ENCODE measurements at places on chromosomes 7 and 10. TPM values are rescaled to one million over a fixed set of nuclear protein-coding genes. Genes with fewer than 3 reads are reported as not detected.

DNA sequence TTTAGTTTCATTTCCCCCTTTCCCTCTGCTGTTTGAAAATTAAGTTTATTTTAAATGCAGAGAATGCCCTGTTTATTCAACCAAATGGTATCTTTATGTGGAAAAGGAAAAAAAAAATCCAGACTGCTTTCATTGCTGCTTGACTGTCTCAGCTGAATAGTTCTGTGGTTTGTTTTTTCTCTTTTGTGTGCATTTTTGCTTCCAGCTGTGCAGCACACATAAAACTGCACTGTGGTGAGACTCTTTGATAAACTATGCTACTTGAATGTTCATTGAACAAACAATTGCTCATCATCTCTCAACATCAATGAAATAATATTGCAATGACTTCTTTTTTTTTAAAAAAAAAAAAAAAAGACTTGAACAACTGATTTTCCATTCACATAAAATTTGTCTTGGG lies 78.6 kb upstream of the GLI3 start:
- H3K4me3 ChIP-seq: no peak overlapping the region
- peaks cover 2% of the 10 kb centered on the region for H3K27me3 ChIP-seq

The WASHC2C gene
- total RNA-seq: 22.0 TPM

DNA sequence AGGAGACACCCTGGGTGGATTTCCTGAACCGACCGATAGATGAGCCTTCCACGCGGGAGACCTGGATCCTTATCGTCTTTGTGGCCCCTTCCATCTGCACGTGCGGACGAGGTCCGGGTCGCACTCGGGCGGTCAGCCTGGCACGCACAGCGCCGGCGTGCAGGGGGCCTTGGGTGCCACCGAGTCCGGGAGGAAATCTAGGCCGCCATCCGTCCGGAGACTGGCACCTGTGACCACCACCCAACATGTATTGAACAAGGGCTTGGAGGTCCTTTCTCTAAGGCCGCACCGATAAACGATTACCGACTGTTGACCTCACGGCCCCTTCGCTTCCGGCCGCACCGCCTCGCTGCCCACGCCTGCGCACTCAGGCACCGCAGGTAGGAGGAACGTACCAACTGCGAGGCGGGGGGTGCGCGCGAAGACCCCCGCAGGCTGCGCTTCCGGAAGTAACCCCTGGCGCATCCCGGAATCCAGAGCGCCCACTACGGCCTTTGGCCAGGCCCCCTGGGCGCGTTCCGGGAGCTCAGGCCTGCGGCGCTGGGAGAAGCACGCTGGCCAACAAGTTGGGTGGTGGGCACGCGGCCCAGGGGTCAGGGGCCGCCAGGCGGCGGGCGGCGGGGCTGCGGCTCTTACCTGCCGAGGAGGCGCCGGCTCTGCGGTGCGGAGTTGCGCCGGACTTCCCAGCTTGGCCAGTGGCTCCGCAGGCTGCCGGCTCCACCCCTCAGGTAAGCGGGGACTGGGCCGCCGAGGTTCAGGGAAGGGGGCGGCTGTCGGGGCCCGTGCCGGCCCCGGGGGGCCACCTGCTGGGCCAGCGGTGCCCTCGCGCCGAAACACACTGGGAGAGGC lies at the start of the genes ACTR3C and LRRC61:
Gene ACTR3C (minus strand): TSS at position 713 of the 849 bp plus-strand sequence. CDS start 28,249 bp downstream, outside the sequence.
Gene LRRC61 (plus strand): TSS at position 523 of the 849 bp plus-strand sequence. CDS start 13,507 bp downstream, outside the sequence.
- peak within 1 kb of the TSS; percentile 99 for H3K4me3 ChIP-seq
- no peaks in the 10 kb centered on the region for H3K27me3 ChIP-seq
- DNase-seq: peak; percentile 91
- H3K4me1 ChIP-seq: peaks cover 49% of the 10 kb centered on the region
- peak within 1 kb of the TSS; percentile 100 for H3K27ac ChIP-seq

- no peaks in the 10 kb centered on the region for H3K27me3 ChIP-seq
- H3K4me1 ChIP-seq: no peaks in the 10 kb centered on the region
- H3K36me3 ChIP-seq: no peaks in the 10 kb centered on the region
- H3K27ac ChIP-seq: no peak overlapping the region
- no peak overlapping the region for H3K4me3 ChIP-seq
- no peak for DNase-seq
Measured at GRCh38 chr10:109089779-109090178, 833.5 kb downstream of the XPNPEP1 start.

The SEMA3C gene
- total RNA-seq: not detected

DNA sequence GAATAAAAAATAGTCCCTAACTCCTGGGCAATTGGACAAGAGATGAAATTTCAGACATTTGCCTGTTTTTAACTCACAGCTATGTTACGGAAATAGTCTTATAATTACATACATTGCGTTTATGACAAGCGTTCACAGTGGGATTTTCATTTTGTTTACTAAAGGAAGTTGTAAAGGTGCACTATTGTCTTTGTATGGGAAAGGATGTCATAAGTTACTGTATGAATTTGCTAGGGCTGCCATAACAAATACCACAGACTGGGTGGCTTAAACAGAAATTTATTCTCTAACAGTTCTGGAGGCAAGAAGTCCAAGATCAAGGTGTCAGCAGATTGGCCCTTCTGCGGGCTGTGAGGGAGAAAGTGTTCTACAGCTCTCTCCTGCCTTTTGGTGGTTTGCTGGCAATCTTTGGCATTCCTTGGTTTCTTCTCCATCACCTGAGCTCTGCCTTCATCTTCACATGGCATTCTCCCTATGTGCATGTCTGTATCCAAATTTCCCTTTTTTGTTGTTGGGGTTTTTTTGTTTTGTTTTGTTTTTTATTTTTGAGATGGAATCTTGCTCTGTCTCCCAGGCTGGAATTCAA lies 5.6 kb downstream of the NFE2L3 start:
- peak overlapping the region; percentile 99 for H3K27ac ChIP-seq
- peak overlapping the region; percentile 93 for H3K4me3 ChIP-seq
- peaks cover 66% of the 10 kb centered on the region for H3K36me3 ChIP-seq

The DPYSL4 gene
- 32.5 TPM for total RNA-seq

GRCh38 chr10:78543749-78544362 lies 510.2 kb downstream of the RPS24 start:
- peaks cover 16% of the 10 kb centered on the region for H3K4me1 ChIP-seq
- no peaks in the 10 kb centered on the region for H3K36me3 ChIP-seq
- H3K27ac ChIP-seq: no peak overlapping the region
- H3K4me3 ChIP-seq: no peak overlapping the region
- H3K27me3 ChIP-seq: peaks cover 4% of the 10 kb centered on the region
- no peak for DNase-seq

The CNPY1 gene
- total RNA-seq: not detected

DNA sequence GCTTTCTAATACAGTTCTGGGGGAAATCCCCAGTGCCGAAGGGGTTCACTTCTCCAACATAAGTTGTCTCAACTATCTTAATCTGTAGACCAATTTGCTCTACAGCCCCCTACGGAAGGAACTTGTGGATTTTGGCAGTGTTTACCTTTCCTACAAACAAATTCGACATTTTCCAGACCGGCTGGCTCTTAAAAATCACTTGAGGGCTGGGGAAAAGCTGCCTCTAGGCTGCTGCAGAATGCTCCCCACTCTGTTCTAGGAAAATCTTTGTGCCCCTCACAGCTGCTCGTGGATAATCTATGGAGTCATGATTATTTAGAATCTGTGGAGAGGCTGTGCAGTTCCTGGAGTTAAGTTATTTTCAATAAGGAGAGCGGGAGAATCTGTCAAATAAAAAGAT lies 474.6 kb upstream of the FZD8 start:
- no peak overlapping the region for H3K27ac ChIP-seq
- H3K27me3 ChIP-seq: no peaks in the 10 kb centered on the region
- H3K4me3 ChIP-seq: no peak overlapping the region
- no peak for DNase-seq

- no peaks in the 10 kb centered on the region for H3K36me3 ChIP-seq
- no peaks in the 10 kb centered on the region for H3K4me1 ChIP-seq
- no peak overlapping the region for H3K4me3 ChIP-seq
Measured at GRCh38 chr10:29064680-29065079, 224.2 kb upstream of the LYZL1 start.

GRCh38 chr7:28407651-28408050 lies 4.7 kb upstream of the CREB5 start:
- H3K4me1 ChIP-seq: peaks cover 25% of the 10 kb centered on the region
- peaks cover 3% of the 10 kb centered on the region for H3K36me3 ChIP-seq
- no peak overlapping the region for H3K27ac ChIP-seq
- no peak for DNase-seq
- H3K27me3 ChIP-seq: peaks cover 51% of the 10 kb centered on the region
- no peak overlapping the region for H3K4me3 ChIP-seq

The PLEKHS1 gene
- total RNA-seq: not detected

The MNX1 gene
- total RNA-seq: not detected

The TMEM225B gene
- total RNA-seq: 0.61 TPM

DNA sequence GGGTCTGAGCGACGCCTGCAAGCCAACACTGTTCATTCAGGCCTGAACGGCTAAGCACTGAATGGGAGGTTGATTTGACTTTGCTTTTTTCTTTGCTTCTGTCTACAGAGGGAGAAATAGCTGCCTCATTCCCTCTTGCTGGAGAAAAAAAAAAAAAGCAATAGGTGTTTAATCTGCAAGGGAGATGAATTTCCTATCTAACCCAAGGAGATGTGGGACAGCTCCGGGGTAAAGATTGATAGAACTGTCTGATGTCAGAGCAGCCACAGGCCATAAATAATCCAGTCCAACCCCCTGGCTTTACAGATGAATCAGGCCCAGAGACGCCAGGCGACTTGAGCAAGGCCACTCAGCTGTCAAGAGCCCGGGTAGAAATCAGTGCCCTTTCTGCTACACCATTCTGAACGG lies 168.0 kb downstream of the ARHGAP12 start:
- peak; percentile 62 for DNase-seq
- H3K27ac ChIP-seq: peak overlapping the region; percentile 88
- H3K4me3 ChIP-seq: peak overlapping the region; percentile 96

The INHBA gene
- 1.2 TPM for total RNA-seq

All from activated CD4-positive, alpha-beta T cell treated with anti-CD3 and anti-CD28 coated beads, Interleukin-2, amount 10 ng/mL, durations not matched to agents 24 days and 14 days (primary cell).